ENCODE measurements at places on chromosomes 16 and 17.

GRCh38 chr17:55726440-55726839 lies 3.8 kb upstream of the TMEM100 start:
- no peak for DNase-seq

DNA sequence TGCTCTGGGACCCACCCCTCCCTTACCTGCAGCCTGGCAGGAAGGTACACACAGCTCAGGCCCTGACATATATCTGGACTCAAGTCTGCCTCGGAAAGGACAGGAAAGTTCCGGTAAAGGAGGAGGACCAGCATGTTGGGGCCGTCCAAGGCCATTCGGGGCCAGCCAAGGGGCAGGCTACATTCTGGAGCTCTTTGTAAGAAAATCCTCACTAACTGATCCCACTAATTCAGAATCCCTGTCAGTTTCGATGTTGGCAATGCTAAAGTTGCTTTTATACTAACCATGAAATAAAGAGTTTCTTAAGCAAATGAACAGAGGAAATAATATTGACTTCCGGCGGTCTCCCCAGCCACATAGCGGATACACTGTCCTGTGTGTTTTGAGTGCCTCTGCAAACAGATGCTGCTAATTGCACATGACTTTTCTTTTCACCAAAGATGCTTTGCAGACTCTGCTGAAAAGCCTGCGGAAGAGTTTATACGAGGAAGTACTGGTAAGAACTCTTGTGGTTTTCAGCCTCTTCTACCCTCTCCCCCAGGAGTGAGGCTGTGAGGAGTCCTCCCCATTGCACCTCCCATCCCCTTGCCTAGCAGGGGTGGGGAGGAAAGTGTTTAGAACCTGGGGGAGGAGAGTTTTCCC lies 54.8 kb downstream of the PLXDC1 start:
- DNase-seq = no peak

DNA sequence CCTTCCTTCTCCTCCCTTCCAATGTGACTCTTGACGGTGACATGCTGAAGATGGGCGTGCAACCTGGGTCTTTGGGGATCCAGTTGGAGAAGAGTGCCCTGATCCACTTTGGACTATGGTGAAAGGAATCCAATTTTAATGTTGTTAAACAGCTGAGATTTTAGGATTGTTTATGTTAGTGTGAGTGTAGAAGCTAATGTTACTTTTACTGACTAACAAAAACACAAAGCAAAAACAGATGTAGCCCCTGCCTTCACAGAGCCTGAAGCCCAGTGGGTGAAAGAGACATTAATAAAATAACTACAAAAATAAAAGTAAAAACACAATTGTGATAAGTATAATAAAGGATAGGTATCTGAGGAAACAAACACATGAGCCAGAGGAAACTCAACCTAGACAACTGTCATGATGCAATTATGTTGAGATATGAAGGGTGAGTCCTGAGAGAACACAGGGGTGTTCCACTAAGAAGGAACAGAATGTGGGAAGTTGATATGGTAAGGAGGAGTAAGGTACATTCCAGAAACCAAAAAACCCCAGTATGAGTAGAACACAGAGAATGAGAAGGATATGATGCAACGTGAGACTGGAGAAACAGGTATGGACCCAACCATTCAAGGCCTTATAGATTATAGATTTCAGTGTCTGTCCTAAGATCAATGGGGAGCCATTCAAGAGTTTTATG lies 115.1 kb upstream of the PMFBP1 start:
- DNase-seq = no peak

DNA sequence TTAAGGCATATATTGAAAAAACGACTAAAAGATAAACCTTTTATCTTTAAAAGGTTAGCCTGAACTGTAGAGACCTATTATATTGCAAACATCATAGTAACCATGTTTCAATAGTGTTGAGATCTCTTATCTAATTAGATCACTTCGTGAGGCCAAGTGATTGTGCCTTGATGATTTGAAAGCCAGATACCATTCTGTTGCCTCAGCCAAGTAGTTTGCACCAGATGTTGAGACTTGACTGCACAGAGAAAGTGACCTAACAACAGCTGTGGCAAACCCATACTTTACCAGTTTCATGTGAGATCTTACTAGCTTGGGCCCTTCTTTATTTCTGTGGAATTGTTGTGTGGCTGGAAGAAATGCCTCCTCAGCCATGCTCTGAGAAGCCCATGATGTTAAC lies 717.3 kb downstream of the KCNJ2 start:
- no peak for DNase-seq

GRCh38 chr16:17370223-17370707 lies 100.5 kb downstream of the XYLT1 start:
- peak; percentile 29 for DNase-seq

DNA sequence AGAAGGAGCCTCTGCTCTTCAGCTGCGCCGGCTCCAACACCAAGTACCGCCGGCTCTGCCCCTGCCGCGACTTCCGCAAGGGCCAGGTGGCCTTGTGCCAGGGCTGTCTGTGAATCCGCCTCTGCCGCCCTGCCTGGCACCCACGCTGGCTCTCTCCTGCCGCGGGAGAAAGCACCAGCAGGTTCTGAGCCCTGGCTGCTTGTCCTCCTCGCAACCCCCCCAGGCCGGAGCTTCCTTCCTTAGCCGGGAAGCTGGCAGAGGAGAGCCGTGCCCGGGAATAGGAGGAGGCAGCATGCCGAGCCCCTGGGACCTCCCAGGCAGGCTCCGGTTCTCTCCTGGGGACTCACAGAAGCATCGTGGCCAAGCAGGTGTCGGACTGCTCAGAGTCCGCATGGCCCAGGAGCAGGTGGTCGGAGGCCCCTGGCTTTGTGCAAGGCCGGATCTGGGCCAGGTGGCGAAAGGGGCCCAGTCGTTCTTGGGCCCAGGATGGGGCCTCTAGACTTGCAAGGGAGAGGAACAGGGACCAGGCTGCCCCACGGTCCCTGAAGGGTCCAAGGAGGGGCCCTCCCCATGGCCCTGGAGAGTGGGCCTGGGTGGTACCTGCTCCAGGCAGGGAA lies 80.6 kb downstream of the MGAT5B start:
- DNase-seq = no peak

DNA sequence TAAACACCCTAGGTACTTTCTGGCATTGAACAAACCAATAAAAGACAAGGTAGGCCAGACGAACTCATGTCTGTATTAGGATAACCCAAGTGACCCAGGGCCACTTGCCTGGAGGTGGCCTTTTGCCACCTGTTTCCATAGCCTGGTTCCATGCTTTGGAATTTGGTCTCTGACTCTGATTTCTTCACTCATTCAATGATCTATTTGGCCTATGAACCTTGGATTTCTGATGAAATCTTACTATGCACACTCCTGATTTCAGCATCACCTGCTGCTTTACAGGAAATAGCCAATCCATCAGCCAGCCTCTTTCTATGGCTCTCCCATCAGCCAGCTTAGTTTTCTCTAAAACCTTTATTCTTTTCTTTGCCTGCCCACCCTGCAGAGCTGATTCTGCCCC lies 142.8 kb upstream of the PSMD7 start:
- no peak for DNase-seq

DNA sequence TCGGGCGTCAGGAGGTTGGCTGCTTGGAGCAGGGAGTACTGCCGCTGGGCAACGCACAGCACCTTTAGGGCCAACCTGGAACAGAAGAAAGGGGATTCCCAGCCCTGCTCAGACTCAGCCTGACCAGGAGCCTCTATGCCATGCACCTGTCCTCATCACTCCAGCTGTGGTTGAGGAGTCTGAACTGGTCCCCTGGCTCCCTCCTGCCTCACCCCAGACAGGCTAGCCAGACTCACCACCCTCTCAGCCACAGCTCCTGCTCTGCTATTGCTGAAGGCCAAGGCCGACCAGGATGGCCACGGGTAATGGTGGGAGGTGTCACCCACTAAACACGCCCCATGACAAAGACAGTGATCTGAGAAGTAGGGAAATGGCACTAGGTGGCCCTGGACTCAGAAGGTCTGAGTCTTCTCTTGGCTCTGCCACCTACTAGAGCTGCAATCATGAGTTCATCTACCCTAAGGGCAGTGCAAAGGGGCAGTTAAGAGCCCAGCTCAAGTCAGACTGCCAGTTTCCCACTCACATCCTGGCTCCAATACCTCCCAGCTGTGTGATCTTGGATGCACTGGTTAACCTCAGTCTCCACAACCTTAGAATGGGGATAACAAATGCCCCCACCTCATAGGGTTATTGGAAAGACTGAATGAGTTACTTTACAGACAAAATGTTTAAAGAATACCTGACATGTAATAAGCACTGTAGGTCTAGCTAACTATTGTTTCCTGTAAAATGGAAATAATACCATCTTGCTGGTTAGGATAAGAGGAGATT lies 13.8 kb upstream of the GFAP start:
- no peak for DNase-seq

- no peak for DNase-seq
Observed at GRCh38 chr16:13961099-13961811, 41.3 kb downstream of the ERCC4 start.

DNA sequence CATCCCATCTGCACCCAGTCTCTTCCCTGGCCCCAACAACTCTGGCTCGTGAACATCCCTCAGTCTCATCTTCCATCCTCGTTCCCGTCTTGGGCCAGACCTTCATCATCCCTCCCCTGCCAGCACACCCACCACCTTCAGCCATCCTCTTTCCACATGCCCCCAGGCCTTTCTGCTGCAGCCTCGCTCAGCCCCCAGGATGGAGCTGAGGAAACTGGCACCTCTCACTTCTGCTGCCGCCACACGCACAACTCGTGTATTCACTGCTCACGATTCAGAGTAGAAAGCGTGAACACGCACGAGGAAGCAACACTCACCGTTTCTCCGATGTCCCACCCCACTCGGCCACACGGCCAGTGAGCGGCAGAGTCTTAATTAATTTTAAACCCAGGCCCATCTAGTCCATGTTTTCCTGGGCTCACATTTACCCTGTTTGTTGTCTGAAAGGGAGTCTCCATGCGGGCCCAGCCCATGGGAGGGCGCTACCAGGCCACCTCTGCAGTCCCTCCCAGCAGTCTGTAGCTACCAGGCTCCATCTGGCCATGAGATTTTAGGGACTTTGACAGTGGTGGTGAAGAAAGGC lies 12.5 kb downstream of the C16orf90 start:
- DNase-seq = no peak

DNA sequence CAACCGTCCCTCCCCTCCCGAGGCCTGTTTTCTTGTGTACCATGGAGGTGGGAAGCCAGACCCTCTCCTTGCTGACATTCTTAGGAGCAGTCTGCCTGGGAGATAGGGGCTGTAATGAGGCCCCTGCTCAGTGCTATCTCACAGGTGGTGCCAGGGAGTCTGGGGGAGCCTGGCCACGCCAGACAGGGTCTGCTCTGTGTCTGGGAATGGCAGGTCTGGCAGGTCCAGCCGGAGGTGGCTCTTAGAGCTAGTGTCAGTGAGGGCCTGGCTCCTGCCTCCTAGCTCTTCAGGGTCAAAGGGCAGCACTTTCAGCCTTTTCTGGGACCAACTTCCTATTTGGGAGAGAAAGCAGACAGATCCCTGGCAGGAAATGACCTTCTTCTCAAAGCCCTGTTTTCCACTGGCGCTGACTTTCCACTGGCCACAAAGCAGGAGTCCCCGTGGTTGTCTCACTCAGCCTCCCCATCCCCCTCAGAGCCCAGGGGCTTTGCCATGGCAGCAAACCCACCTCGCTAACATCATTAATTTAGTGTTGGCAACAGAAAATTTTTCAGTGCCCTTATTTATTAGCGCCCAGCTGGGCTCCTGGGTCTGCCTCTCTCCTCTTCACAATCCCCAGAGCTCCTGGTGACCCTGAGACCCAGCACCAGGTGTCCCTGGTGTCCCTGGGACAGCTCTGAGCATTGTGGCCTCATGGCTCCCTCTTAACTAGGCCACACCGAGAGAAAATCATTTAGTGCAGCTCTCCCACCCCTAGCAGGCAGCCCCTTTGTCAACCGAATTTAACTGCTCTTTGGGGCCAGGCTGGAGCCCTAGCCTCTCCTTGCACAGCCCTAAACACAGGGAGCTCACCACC lies 24.0 kb upstream of the DOK4 start:
- no peak for DNase-seq

All from globus pallidus (tissue), 1 donor.